ENCODE measurements at places on chromosomes 3 and 15.

DNA sequence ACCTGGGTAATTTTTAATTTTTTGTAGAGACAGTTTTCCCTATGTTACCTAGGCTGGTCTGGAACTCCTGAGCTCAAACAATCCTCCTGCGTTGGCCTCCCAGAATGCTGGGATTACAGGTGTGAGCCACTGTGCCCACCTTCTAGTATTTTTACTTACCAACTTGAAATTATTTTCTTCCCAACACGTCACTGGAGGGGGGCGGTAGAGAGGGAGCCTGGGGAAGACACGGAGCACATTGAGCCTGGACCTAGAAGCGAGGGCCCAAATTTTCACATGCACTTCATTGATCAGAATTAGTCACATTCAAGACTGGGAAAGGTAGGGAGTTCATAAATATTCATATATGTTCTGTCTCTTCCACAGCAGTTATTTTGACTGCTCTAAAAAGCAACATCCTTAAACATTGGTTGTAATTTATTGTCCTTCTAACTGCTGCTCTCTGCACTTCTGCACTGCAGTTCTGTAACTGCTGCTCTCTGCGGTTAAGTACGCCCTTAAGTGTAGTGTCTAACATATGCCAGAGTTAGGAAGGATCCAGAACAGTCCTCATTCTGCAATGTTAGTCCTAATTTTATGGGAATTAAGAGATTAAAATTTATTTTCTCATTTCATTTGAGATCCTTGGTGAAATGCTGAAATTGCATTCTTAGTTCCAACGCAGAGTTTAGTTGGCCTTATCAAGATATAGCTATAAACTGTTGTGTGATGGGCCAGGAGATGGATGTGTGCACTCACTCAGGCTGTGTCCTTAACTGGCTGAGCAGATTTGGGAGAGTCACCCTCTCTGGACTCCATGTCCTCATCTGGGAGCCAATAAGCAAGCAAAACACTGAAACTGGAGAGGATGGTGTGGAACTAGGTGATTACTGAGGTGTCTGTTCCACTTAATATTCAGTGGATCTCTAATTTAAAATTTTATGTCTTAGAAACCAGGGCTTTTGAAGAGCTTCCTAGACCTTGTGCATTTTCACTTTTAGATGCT lies 98.2 kb downstream of the STRIT1 start:
- no peak for DNase-seq

- DNase-seq, result no peak
These were observed 602.8 kb downstream of the FOXP1 start for GRCh38 chr3:70980646-70981170.

DNA sequence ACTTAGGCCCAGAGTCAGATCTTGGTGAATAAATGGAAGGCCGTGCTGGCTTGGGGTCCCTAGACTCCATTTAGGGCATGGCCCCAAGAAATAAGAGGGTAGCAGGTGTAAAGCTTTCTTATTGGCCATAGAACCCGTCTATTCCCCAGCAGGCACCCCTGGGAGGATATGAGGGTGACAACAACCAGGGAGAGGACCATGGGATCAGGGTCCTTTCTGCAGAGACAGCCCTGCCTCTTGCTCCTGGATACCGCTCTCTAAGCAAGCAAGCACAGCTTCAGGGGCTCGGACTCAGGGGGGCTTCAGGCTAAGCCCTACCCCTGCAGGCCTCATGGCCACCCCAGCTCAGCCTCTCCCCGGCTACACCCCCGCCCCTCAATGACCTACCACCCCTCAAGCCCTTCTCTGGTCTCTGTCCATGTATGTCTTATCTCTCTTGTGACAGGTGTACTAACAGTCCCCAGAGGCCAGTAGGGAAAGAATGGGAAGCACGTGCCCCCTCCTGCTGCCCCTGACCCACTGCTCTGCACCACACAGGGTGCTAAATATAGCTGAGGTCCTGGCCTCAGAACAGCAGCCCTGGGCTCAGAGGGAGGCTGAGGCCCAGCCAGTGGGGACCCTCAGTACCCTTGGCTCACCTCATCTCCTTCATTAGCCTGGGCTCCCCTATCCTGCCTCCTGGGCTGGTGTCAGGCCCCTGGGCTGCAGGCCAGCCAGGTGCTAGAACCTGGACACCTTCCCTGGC lies 1.9 kb downstream of the XIRP1 start:
- no peak for DNase-seq

DNA sequence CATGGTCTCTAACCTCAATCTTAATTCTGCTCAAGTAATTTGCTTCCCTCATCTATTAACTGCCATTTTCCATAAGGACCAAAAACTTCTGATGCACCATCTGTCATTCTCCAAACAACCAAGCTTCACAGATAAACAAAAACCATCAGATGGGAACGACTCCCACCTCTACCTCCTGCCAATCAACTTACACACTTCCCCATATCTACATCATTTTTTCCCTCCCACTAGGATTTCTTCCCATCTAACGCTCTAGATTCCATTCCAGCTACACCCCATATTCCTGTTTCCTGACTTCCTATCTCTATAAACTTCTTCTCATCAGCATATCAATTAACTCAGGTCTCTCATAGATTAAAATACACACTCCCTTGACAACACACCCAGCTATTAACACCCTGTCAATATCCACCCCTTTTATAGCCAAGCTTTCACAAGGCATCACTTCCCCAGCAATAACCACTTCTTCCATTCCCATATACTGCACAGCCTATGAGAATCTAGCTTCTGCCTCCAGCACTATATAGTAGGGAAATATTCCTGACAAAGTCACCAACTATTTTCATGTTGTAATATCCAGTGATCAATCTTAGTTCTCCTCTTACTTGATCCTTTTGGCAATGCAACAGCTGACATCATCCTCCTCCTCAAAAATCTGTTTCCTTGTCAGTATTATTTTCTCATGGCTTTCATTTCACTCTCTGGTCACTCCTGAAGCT lies 39.2 kb downstream of the SNX4 start:
- no peak for DNase-seq

- no peak for DNase-seq
These were observed 1.2 kb downstream of the UROC1 start for GRCh38 chr3:126516152-126516935.

- no peak for DNase-seq
These were observed 15.4 kb upstream of the APEH start for GRCh38 chr3:49658711-49659110.

GRCh38 chr15:77544162-77544561 lies 88.5 kb downstream of the LINGO1 start:
- DNase-seq, result no peak

GRCh38 chr3:133888726-133889340 lies 6.8 kb downstream of the RAB6B start:
- no peak for DNase-seq

DNA sequence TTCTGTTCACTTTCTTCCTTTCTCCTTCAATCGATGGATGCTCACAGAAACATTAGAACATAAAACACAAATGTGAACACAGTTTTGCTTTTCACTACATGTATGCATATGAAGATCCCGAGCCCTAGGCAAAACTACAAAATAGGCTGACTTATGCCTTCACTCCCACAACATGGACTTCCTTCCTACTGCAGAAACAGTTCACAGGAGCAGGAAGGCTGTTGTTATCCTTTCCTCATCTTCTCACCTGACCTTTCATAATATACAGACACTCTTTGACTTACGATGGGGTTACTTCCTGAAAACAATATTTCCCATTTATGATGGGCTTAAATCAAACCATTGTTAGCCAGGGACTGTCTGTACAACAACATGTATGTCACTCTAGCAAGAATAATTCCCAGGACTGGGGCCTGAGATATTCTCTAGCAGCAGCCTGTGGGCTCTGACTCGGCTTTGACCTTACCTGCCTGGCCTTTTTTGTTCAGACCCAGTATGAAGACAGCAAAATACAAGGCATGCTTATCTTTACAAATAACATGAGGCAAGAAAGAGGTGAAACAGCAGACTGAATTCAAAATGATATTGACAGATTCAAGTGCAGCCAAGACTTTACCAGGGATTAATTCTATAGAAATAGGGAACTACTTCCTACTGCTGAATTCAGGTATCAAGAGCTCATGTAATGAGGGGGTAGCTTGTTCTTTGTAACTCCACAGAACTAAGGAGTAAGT lies 51.8 kb upstream of the PLXND1 start:
- DNase-seq, result no peak

DNA sequence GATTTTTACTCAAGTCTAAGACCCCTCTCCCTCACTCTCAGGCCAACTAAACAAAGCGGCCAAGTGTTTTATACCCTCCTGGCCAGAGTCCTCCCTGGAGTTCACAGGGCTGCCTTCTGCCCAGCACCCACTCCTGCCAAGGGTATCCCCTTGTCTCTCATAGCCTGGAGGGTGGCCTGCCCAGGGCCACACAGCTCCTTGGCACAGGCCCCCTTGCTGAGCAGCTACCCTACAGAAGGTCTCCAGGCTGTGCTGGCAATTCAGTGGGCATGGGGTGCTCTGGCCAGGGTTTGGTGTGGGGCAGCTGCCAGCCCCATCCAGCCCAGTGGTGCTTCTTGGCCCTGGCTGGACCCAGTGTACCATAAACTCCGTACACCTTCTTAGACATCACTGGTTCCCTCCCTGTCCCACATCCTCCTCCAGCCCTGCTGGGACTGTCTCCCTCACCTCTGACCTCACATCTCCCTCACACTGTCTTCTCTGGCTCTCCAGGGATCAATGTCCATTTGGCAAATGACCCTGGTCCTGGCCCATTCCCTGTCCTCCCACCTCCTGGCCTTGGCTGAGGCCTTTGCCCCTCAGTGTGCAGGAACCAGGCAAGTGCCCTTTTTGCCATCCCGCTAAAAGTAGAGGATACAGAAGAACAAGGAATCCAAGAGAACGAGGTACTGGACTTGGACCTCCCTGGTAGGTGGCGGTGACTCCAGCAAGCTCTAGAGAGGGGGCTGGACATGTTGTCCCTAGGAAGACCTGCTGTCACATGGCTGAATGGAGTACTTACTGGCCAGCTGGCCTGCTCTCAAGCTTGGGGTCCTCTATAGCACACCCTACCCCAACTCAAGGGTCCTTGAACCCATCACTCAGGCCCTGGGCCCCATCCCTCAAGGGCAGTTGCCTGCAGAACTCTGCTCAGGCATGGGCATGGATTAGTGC lies 50.0 kb upstream of the TRPM1 start:
- no peak for DNase-seq

GRCh38 chr3:161694682-161695564 lies 198.3 kb downstream of the OTOL1 start:
- no peak for DNase-seq

GRCh38 chr3:133600572-133601081 lies 27.1 kb downstream of the CDV3 start:
- no peak for DNase-seq

GRCh38 chr3:143218166-143218835 lies 98.7 kb downstream of the CHST2 start:
- DNase-seq, result no peak

GRCh38 chr3:14548321-14548729 lies 8.2 kb upstream of the GRIP2 start:
- DNase-seq, result peak; percentile 1

GRCh38 chr3:9129365-9129764 lies 120.1 kb downstream of the SRGAP3 start:
- DNase-seq, result no peak

DNA sequence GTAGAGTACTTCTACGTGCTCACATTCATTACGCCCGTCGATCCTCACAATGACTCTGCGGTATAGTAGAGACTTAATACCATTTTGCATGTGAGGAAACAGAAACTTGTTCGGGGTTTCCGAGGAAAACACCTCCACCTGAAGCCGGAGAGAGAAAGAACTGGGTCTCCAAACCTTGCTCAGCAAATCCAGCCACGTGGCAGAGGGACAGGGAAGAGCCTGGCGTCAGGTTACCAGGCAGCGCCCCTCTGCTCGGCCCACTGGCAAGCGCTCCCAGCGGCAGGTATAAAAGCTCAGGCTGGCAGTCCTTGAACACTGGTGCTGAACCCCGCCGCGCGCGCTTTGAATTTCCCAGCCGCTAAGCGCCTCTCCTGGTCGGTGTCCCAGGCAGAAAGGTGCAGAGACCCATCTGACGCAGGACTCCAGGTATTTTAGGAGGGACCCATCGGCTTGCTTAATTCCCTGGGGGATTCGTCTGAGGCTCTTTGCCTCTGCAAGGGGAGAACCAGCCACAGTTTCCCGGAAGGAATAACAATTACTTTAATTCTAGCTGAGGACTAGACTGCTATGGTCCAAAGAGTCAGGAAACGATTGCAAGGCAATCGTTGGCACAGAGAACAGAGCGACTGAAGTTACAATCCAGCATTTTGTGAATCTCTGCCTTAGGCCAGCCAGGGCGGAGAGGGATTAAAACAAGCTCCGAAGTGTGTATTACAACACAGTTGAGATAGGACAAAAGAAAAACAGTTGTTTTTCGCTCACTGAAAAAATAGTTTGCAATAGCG lies at the start of gene C2CD4A:
C2CD4A (plus strand) TSS at position 315 of the 785 bp plus-strand sequence. CDS start 637 bp downstream, outside the sequence.
- DNase-seq, result peak; percentile 66

- DNase-seq, result no peak
These were observed 313.4 kb downstream of the RBMS3 start for GRCh38 chr3:29594261-29594660.

DNA sequence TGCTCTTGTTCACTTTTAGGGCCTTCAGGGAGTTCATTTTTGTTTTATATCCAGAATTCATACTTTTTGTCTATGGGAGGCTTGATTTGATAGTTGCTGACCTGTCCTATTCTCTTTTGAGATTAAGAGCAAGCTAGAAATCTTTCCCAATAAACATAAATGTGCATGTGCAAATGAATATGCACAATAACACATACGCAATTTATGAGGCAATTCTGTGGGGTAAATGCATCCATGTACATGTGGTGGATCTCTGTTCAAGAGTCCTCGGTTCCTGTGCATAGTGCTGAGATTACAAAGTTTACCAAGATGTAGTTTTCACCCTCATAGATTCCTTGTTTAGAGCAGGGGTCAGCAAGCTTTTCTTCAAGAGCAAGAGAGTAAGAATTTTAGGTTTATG lies 640.7 kb downstream of the EDEM1 start:
- no peak for DNase-seq

DNA sequence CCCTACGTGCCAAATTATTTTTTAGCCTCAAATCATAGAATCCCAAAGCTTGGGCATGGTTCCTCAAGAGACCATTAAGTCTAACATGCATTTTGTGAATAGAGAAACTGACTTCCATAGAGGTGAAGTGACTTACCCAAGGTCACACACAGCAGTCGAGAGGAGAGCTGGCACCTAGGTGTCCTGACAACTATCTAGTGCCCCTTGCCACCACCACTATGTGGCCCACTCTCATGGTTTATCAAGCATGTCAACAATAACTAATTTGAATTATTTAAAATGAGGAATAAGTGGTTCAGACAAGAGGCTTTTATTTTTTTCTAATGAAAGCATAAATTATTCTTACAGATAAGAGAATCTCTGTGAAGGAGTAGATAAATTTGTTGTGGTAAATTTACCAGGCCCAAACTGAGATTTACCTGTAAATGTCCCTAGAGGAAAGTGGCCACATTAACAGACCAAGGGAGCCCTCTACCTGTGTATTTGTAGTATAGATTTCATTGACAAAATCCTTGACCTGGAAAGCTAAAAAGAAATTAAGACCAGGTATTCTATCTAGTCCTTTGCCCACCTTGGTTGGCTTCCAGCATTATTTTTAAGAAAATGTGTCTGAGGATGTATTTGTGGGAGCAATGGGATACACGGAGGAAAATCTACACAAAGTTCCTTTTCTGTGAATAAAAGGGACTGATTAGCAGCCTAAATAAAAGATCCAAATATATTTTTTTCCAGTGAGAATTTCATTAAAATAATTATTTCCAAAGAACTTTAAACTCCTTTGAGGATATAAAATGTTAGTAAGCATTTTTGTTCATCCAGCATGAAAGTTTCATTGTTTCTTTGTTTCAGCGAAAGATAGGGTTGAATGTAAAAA lies 49.1 kb downstream of the IQCH start:
- DNase-seq, result no peak

All from stimulated activated naive CD4-positive, alpha-beta T cell treated with Interleukin-2 at 50 U/mL for 16 hours (primary cell).